Mesenchymal stem cell (in vitro differentiated cells and primary cell): ENCODE measurements at places on chromosomes 3 and 15.

DNA sequence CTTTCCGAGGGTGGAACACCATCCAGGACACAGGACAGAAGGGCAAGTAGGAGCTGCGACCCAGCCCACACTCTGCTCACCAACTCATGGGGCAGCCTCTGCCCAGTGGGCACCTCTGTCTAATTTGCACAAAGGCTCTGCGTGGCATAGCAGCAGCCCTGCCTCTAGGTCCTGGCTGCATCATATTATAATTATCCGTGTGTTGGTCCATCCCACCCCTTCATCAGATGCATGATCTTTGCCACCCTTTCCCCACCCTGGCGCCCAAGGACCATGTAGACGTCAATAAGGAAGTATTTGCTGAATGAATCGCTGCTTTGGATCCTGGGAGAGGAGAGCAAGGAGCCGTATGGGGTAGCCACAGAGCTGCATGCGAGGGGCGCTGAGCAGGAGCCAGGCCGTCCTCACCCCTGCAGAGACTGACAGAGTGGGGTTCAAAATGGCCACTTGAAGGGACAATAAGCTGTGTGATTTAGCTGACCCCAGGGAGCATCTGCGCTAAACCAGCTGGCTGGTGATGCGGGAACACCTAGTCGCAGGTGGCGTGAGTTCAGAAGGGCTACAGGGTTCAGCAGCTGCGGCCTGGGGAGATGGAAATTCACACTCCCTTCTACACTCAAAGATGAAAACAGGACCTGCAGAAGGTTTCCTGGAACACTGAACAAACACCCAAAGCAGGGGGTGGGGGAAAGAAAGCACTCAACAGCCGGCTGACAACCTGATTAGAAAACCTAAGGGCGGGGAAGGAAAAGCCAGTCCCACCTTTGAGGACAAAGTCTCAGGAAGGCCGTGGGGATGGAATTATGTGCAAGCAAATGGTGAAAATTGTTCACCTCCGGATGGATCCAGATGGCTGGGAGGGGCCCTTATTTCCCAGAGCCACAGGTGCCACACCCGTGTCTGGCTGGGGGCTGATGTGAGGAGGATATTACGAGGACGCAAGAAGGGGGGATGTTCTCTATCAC, 6.4 kb downstream of the MGLL start:
- no peak for DNase-seq

DNA sequence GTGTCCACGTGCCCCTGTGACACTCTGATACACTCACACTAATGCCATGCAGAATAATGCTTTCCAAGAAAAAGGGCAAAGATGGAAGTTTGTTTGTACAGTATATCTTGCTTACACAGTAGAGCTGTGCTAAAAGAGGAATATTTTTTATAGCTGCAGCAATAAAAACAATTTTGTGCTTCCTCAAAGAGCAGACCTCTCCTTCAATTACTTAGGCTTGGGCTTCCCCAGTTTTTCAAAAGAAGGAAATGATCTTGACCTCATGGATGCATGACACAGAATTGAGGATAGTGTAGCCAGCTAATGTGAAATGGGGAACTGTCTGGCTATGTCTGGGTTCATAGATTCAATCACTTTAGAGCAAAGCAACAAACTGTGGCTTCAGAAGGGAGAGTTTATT, 137.4 kb downstream of the STT3B start:
- no peak for DNase-seq

DNA sequence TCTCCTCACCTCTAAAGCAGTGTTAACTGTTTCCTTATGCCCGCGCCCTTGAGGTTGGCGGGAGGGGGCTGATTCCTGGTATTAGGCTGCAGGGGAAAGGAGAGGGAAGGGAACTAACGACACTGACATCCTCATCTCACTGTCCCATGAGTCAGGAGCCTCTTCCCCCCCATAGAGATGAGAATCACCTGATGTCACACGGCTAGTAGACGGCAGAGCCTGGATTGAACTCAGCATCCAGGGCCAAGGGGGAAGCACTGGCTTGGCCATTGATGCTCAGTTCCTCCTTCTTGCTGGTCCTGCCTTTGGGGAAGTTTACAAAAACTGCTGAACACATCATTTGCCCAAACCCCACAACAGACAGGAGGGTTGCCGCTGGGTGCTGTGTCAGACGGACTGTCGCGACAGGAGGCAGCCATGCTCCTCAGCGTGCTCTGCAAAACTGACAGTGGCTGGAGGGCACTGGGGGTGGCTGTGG, 38.5 kb downstream of the IDH2 start:
- no peak for DNase-seq

GRCh38 chr15:80568876-80569605, 126.1 kb upstream of the ABHD17C start:
- no peak for DNase-seq

GRCh38 chr3:24237971-24238706, 256.5 kb downstream of the THRB start:
- DNase-seq, result peak; percentile 97

- no peak for DNase-seq
Observed at GRCh38 chr3:142269767-142270166, 44.4 kb upstream of the GK5 start.

GRCh38 chr3:97815149-97815917, 6.5 kb upstream of the CRYBG3 start:
- DNase-seq, result no peak

DNA sequence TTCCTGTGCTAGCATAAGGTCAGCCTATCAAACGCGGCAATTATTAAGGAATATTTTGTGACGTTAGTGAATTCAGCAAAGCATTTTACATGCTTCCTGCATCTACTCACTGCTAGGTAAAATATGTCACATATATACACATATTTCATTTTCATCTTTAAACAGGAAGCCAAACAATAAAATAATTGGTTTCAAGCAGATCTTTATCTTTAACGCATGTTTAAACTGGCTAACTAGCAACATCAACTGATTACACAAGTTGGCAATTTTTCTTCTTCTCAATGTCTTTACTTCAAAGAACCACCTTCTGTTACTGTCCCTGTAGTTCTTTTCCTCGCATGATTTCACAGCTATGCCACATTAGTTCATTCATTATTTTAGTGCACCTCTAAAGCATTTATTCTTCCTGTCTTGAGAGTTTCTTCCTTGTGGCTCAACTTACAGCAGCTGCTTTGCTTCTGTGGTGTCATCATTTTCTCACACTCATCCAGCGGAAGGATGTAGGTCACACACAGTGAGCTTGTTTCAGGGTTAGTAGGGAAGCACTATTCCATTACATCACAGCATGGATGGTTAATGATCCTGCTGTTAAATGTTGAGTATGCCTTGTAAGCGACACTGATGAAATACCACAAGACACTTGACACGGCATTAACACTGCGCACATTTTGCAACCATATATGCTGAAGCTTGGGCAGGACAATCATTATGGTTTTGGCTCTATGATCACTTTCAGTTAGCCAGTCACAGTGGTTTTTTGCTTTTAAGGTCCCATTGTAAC, 2.3 kb upstream of the BCHE start:
- DNase-seq, result peak; percentile 58

DNA sequence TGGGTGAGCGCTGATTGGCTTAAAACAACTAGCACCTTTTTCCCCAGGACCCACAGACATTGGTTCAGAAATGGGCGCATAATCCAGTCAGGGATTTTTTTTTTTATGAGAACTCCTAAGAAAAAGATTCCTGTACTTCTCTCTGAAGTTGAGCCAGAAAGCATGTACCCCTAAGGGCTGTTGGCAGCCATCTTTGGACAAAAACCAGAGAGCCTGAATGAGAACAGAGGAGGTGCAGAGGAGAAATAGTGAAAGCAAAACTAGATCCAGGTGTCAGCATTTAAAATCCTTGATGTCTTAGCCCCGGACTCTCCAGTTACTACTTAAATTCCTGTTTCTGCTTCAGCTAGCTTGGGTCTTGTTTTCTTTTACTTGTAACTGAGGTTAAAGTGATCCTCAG, 1.9 kb upstream of the SLC27A2 start:
- no peak for DNase-seq

DNA sequence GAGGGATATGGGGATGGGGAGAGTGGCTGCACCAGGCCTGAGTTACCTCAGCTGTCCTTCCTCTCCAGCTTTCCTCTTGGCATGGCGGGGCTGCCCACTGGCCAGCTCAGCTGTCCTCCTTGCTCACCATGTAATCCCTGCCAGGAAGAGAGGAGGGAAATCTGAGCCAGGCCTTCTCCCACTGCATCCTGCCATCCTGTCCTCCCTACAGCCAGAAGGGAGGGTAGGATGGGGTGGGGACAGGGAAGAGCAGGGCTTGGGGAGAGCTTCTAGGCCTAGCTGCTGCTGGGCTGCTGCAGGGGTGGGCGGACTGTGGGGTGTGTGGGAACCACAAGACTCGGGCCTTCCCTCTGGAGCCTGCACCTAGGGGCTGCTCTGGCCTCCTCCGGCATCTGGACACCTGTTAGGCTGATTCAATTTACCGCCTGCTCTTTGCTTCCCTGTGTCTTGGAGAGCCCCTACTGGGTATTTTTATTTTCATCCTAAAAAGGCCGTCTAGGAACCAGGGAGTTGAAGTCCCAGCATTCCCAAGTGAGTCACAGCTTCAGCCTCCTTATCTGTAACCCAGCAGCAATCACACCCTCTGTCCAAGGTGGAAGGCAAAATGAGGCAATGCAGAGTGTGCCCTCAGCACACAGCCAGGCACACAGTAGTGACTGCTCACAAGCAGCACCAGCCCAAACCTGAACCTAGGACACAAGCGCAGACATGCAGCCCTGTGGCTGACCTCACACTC, 13.1 kb upstream of the KY start:
- DNase-seq, result no peak

DNA sequence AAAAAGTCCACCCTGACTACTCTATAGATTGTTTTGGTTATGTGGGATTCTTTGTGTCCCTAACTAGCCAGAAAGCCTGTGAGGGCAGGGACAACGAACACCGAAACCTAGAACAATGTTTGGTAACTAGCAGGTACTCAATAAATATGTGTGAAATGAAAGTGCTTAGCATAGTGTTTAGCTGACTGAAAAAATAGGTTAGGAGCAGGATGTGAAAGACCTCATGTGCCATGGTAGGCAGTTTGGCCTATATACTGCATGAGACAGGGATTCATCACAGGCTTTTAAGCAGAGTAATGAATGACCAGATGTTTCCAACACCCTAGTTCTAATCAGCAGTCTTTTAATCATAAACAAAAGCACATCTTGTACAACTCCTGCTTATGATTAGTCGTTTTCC, 64.2 kb downstream of the MYO5A start:
- DNase-seq, result no peak

- DNase-seq, result no peak
Observed at GRCh38 chr3:189369636-189370035, 197.9 kb downstream of the TPRG1 start.

DNA sequence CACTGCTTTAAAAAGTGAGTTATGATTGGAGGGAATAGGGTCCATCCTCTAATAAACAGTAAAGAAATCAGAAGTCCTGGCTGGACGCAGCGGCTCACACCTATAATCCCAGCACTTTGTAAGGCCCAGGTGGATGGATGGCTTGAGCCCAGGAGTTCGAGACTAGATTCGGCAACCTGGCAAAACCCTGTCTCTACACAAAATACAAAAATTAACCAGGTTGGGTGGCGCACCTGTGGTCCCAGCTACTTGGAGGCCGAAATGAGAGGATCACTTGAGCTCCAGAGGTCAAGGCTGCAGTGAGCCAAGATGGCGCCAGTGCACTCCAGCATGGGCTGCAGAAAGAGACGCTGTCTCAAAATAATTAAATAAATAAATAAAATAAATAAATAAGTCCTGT, 171.2 kb downstream of the POTEB3 start:
- no peak for DNase-seq

- DNase-seq, result peak; percentile 19
Observed at GRCh38 chr3:73433687-73434086, 191.1 kb downstream of the PDZRN3 start.

GRCh38 chr15:42491539-42492225, 741 bp upstream of the ZNF106 start:
- peak; percentile 59 for DNase-seq

DNA sequence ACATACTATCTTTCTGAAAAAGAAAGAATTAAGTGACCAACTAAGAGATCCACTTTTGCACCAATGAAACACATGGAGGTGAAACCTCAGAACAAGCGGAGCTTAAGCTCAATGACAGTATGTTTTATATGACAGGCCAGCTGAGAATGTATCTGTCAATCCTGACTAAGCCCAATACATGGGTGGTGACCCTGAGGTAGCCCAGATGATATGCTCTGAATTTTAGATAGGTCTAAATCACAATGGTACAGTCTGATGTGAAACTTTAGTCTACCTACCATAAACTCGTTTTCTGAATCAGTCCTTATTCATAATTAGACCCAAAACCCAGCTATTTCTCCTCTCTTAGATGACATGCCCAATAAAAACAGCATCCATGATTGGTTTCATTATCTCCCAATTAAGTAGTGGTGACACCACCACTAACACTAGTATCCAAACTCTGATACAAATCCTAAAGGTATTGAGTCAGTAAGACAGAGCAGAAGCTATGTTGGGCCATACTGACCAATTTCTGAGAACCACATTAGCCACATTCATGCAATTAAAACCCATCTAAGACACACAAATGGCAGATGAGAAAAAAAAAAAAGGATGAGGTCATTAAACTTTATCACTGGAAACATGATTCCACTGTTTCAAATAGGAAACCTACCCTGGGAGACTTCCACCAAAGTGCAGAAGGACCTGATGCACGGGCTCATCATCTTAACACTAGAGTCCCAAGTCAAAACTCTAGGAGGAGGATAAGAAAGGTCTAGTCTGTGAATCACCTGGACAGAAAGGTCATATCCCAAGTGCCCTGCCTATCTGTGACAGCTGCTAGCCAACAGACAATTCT, 20.6 kb downstream of the CMTM6 start:
- no peak for DNase-seq

DNA sequence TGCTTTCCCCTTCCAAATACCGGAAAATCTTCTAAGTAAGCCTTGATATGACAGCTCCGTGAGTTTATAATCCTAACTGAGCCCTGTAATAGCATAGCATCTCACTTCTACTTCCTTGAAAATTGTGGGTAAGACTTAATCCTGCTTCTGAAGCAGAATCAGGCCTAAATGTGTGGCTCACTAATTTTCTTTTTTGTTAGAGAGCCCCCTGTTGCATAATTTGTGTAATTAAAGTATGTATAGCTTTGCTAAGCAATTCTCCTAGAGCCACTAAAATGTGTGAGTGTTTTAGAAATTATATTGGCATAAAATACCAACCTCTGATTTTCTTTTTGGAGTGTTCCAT, 304.4 kb downstream of the FGF12 start:
- no peak for DNase-seq

DNA sequence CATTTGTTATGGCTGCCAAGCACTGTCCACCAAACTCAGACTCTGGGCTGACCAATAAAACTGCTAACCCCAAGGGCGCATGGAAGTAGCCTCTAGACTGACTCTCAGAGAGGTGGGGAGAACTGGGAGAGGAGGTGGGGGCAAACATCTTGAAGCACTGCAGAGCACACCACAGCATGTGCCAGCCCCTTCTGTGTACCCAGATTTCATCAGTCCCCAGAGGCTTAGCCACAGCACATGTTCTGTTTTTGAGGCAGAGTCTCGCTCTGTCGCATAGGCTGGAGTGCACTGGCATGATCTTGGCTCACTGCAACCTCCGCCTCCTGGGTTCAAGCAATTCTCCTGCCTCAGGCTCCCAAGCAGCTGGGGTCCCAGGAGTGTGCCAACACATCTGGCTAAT, 119.5 kb upstream of the SPATA12 start:
- no peak for DNase-seq
